ENCODE measurements at places on chromosomes 16 and 17.

DNA sequence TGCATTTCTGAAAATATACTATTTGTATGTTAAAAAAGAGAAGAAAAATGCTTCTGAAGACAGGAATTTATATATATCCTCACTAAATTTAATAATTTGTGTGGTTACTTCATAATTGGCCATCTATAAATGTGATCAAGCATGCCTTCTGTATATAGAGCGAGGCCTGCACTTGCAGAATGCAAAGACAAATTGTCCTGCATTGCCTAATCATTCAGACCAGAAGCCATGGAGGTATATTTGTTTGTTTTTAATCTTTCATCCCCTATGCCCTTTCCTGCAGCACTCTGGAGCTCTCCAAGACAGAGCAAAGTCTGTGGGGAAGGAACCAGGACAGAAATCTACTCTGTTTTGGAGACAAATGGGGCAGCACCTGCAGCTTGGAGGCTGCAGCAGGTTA lies 23.8 kb upstream of the DDX52 start:
- no peak for DNase-seq

GRCh38 chr16:82882982-82883835 lies 256.4 kb downstream of the CDH13 start:
- DNase-seq = no peak

GRCh38 chr16:66258916-66259845 lies 107.3 kb upstream of the CDH5 start:
- DNase-seq = no peak

DNA sequence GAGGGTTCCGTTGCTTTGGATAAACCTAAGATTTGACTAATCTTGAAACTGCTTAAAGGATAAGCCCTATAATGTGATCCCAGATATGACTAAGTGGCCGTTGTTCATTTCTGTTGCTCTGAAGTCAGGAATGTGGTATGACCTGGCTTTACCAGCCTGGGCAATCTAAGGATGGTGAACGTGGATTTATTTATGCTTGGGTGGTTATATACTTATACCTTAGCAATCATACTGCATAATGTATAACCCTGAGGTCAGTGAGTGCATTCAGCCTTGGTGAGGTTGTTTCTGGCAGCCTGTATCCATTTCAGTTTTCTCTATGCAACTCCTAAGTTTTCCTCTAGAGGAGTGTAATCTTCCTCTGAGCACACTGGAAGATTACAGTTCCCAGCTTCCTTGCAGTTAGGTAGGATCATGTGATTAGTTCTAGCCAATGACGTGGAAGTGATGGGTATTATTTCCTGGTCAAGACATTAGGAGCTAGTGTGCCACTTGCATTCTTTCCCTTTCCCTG lies 41.9 kb downstream of the FTO start:
- no peak for DNase-seq

GRCh38 chr16:22325598-22326368 lies 28.6 kb downstream of the POLR3E start:
- DNase-seq = no peak

DNA sequence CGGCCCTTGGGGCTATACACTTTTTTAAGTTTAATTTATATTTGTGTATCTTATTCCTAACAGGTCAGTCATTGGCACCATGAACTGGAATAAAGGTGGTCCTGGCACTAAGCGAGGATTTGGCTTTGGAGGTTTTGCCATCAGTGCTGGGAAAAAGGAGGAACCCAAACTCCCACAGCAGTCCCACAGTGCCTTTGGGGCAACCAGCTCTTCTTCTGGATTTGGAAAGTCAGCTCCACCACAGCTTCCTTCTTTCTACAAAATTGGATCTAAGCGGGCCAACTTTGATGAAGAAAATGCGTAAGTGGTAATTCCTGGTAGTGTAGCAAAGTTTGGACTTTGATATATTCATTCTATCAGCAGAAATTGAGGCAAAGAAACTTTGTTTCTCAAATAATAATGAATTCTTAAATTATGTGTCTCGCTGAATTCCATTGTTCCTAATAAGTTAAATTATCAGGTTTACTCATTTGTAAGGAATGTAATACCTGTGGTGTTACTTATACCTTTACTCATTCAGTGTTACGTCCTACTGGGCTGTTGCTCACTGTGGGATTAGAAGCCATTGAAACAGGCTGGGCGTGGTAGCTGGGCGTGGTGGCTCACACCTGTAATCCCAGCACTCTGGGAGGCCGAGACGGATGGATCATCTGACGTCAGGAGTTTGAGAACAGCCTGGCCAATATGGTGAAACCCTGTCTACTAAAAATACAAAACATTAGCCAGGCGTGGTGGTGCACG lies 13.2 kb downstream of the DDX42 start:
- DNase-seq = no peak

DNA sequence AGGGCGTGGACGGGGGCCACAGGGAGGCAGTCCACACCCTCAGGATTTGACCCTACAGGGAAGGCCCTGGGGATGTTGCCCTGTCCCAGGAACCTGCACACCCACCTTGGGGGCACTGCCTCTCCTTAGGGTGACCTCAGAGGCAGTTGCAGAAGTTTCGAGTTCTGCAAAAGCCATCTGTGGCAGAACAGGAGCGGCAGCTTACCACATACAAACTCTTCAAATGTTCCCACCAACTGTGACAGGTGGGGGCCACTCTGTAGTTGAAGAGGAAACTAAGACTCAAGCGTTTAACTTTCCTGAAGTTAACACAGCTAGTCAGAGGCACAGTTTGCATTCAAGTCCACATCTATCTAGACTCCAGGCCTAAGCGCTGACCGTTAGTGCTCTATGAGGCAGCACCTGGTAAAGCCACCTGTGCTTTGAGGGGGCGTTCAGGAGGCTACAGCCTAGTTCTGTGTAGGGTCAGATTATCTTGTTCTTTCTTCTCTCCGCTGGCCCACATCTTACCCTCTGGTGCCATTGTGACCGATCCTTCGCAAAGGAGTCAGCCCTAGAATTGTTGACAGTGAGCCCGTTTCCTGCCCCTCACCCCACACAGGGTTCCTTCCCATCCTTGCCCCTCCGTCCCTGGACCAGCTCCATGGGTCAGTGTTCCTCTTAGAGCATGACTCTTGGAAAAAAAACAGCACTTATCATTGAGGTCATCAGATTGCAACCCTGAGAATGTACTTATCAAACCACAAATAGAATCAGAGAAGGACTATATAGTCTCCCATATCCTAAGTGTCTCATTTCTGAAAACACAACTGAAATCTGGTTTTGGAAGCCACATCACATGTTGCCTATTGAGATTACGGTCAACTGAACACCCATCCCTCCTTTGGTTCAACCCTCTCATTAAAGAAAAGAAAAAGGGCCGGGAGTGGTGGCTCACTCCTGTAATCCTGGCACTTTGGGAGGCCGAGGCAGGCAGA lies 45.4 kb downstream of the CDH1 start:
- no peak for DNase-seq

DNA sequence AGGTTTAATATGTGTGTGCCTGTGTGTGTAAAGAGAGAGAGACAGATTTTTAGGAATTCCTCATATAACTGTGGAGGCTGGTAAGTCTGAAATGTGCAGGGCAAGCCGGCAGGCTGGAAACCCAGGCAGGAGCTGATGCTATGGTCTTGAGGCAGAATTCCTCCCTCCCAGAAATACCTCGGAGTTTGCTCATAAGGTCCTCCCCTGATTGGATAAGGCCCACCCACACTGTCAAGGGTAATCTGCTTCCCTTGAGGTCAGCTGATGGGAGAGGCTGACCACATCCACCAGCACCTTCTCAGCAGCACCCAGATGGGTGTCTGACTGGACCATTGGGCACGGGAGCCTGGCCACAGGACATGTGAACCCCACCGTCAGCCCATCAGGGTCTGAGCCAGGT lies 42.4 kb downstream of the C16orf95 start:
- no peak for DNase-seq

DNA sequence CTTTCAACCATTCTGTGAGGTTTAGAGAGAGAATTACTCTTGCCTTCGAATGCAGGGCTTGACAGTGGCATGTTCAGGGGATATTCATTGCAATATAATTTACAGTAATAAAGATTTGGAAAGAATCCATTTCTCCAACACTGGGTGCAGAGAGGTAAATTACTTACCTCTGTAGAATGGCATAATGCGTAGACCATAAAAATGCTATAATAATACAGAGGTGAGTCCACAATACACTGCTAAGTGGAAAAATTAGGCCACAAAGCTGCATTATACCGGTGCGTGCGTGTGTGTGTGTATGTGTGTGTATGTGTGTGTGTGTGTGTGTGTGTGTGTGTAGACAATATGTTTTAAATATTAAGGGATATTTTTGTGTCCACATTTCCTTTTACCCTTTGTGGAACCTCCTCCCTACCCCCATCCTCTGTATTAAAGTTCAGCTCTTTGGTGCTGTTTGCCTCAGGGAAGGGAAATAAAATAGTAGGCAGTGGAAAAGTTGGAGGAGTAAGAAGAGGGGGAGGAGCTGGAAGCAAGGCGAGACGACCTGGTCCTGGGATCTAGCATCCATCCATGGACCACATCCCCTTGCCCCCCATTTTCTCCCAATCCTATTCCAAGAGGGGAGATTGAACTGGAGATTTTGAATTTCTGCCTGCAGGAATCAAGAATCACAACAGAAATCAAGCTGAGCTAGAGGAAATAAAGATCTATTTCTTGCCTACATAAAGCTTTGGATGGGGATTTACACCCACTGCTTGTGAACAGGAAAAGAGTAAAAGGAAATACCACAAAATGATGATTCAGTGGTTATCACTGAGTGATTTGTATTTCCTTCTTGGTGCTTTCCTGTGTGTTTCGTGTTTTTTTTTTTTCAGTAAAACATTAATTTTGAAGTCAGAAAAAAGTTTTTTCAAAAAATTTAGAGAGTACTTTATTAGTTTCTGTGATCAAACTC lies 124.8 kb downstream of the RGS9 start:
- no peak for DNase-seq

GRCh38 chr16:53714205-53715022 lies 10.5 kb downstream of the FTO start:
- no peak for DNase-seq

- no peak for DNase-seq
Observed at GRCh38 chr17:65158622-65159021, 21.5 kb downstream of the RGS9 start.

DNA sequence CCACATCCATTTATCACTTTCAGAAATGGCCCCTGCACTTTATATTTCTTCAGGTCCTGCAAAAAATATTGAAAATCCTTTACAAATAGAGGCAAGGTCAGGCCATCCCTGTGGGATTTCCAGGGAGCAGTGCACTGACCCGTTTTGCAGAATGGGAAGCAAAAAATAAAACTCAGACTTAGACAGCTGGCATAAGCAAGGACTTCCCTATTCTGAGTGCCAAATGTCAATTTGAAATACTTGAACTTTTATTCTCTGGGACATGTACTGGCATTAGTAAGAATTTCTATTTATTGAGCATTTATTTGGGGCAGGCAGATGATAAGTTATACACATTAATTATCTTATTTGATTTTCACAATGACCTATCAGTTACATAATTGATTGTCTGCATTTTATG lies 32.4 kb downstream of the PRKCB start:
- no peak for DNase-seq

DNA sequence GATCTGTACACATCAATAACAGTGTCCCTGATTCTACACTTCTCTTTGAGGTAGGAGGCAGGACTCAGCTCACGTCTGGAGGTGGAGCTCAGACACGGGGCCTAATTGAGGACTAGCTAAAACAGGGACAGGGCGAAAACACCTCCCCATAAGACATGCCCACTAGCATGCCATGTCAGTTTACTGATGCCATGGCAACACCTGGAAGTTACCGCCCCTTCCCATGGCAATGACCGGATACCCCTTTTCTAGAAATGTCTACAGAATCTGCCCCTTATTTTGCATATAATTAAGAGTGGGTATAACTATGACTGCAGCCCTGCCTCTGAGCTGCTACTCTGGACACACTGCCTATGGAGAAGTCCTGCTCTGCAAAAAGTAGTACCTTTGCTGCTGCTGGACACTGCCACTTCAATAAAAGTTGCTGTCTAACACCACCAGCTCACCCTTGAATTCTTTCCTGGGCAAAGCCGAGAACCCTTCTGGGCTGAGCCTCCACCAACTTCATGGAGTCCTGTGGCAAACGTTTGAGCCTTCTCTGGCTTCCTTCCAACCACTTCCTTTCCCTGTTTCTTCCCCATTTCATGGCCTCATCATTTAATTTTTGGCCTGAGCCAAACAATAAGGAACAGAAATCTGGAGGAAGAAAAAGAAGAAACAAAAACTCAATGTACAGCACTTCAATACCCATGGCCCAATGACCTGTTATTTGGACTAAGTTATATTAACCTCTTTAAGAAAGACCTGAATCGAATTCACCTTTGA lies 21.0 kb downstream of the PHB1 start:
- DNase-seq = no peak

- no peak for DNase-seq
Observed at GRCh38 chr16:88989852-88990547, 13.0 kb upstream of the CBFA2T3 start.

DNA sequence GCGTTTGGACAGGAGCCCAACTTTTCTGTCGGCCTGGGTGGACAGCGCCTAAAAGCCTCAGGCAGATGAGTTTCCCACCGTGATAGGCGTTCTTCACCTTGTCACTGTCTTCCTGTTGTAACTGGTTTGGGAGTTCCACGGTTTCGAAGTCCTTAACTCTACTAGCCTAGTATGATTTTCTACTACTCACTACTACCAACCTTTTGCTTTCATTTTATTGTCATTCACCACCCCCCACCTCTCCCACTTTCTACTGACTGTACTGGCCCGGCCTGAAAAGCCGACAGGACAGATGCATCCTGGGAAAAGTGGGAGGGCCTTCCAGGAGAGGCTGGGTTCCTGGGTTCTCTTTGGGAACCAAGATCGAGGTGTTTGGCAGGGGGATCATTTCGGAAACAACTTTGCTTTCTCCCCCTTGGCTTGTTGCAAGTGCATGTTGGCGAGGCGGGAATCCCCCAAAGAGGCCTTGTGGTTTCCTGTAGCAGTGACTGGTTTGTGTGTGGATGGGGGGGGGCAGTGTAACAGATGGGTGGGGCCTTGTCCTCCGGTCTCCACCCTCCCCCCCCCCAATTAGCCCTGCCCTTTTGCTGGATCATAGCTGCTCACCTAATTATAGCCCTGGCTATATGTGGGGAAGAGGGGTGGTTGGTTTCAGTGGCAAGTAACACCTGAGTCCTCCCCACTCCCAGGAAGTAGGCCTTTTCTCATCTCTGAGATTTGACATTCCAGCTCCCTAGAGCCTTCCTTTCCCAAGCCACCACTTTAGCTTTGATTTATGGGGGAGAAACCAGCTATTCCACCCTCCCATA lies 1.4 kb downstream of the EIF5A start:
- DNase-seq = peak; percentile 76

DNA sequence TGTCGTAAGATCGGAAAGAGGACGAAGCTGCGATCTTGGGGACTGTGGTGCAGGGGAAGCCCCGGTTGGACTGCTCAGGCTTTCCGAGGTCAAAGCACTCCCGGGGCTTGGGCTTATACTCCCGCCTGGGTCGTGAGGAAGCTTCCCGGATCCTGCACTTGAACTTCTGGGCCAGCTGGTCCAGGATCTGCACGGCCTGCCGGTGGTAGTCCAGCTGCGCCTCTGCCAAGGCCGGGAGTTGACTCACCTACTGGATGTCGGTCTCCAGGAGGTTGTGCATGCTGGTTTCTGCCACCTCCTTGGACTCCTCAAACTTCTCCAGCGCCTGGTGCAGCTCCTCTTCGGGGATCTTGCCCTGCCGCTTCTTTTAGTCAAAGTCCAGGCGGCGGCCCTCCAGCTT lies 99.2 kb downstream of the KPNA2 start:
- DNase-seq = no peak

GRCh38 chr17:19368229-19368628 lies 5.7 kb upstream of the B9D1 start:
- no peak for DNase-seq
